ENCODE measurements at places on chromosomes 11 and 22.

DNA sequence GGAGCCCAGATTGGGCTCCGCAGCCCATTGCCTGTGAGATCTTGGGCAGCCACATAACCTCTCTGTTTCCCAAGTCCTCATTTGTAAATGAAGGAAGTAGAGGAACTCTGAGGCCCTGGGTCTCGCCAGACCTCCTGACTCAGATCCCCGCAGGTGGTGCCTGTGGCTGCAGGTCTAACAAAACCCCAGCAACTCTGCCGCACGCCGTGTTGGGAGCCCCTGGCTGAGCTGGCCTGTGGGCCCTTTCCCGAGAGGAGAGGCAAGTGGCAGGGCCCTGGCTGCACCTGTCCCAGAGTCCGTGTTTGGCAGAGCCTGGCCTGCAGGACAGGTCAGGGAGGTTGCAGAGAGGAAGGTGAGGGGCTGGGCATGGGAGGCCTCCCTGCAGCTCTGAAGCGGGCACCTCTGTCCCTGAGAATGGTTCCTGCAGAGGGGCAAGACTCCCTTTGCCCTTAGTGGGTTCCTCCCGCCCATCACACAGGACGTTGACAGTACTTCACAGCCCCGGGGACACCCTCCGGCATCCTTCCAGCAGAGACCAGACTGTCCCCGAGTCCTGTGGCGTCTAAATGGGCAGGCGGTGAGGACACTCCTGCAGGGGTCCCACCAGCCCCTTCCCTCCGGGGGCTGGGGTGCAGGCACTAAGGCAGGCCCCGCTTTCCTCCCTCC is 67.7 kb downstream of the ARHGAP8 start:
- no peak for DNase-seq

DNA sequence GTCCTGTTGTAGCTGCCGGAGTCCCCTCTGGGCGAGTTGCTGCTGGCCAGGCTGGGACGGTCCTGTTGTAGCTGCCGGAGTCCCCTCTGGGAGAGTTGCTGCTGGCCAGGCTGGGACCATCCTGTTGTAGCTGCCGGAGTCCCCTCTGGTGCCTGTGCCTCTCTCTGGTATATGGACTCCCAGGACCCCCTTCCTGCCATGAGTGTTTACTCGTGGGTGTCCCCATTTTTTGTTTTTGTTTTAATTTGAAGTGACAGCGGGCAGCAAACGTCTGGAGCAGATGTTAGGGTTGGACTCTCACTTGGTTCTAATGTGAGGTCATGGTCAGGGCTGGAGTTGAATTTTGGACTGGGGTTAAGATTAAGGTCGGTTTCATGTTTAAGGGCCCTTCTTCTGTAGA is 14.2 kb downstream of the SHANK3 start:
- no peak for DNase-seq

- DNase-seq, result no peak
Measured at GRCh38 chr11:115469361-115469760, 34.9 kb downstream of the CADM1 start.

DNA sequence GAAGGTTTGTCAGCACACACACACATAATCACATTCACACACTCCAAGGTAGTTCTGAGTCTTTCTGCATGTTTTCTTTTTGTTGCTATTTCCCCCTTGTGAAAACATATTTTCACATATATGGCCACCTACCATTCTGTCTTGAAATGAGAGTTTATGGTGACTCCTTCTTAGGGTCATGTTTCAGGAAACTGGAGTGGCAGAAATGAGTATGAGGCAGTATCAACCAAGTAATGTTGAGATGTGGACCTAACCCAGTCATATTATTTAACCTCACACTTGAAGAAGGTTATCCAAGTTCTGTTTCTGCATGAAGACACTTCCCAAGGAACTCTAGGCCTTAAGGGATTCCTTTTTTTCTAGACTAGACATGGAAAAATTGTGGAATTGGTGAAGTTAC is 481.4 kb downstream of the ETS1 start:
- DNase-seq, result no peak

DNA sequence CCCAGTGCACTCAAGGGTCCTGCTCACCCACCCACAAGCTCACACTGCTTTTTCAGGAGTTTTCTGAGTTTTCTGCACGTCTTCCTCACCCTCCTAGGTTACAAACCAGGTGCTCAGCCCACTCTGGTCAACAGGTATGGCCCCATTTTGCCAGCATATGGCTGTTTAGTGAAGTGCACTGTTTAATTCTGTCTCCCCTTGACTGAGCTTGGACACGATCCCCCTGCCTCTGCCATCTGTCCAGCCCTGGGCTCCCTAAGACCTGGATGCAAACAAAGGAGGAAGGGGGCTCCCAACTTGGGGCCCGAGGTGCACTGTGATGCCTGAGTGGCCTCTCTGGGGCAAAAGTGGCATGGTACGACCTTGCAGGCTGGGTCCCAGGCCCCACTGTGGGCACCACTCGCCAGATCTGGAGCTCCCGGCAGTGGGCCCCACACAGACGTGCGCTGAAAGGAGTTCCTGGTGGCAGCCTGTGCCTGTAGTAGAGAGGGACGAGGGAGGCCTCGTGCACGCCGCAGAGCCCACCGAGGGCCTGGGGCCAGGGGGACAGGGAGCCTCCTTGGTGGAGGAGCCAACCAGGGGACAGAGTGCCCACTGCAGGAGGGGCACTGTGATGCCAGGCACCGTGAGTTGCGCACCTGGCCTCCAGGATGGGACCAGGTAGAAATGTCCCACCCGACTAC is 37.3 kb upstream of the COMT start:
- DNase-seq, result no peak

DNA sequence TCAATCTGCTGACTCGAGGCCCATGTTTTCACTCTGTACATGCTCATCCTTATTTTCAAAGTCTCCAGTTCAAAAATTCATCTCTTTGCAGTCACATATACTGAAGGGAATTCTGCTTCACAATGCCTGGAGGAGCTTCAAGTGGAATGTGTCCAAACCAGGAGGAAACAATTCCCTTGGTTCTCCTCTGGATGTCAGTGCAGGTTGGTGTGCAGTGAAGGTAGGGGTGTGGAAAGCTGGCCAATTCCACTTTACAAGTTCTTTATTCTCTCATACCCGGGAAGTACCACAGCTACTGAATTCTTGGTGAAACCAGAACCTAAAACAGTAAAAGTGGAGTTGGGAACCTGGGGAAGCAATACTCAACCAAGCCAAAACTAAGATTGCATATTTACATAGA is 57.3 kb downstream of the BDNF start:
- DNase-seq, result no peak

- no peak for DNase-seq
Measured at GRCh38 chr11:124657904-124658303, 15.6 kb downstream of the SIAE start.

GRCh38 chr11:73680687-73681086 is 34.3 kb downstream of the PLEKHB1 start:
- no peak for DNase-seq

DNA sequence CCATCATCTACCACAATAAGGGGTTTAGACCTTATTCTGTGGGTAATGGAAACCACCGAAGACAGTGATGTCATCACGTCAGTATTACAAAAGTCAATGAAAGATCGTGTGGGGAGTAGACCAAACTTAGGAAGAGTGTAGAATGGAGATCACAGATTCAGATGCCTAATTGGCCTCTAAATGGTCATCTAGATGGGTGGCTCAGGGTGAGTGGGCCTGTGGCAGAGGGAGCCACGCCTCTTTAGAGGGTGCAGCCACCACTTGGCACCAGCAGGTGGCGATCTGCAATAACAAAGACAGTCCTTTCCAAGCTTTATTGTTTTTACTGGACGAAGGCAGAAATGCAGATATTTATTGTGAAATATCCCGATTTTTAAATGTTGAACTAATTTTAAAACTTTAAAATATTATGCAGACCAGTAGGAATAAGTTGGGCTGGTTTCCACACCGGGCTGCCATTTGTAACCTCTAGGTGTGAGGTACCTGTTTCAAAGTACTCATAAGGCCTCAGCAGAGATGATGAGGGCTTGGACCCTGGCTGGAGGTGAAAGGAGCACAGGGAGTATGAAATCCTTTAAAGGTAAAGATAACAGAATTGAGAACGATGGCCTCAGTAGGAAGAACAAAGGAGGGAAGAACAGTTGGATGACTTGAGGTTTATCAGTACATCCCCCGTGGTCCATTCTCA is 222.0 kb downstream of the DBX1 start:
- DNase-seq, result peak; percentile 28

DNA sequence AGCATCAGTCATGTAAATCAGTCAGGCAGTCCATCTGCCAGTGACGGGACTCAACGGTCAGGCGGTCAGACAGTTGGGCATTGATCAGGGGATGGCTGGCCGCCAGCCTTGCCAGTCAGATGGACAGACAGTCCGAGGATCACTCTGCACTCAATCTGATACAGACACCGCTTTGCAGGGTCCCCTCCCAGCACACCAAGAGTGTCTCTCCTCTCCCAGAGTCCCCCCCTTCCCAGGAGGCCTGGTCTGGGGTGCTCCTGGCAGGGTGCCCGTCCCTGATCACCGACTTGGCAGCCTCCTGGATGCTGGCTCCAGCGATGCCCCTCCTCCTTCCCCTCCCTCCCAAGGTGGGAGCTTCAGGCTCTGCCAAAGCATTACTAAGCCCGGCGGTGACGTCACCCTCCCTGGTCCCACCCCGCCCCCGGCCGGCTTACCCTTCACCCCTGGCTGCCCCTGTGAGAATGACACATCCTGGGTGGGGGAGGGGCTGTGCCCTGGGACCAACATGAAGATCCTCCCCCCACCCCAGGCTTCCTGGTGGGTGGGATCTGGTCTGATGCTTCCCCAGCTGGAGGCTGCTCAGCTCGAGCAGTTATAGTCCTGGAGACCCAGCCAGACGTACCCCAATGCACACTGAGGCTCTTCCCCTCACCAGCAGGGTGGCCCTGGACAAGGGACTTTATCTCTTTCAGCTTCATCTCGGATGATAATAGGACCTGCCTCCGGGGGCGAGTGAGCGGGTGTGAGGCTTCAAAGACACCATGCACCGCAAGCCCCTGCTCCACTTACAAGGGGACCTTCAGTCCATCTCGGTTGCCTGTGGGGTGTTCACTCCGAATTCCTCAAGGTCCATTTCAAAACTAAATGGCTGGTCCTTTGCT is 69.2 kb downstream of the CD82 start:
- no peak for DNase-seq

- DNase-seq, result no peak
Measured at GRCh38 chr11:105179542-105180278, 40.1 kb upstream of the CARD18 start.

GRCh38 chr22:46187862-46188261 is 37.5 kb downstream of the PPARA start:
- no peak for DNase-seq

- DNase-seq, result no peak
Measured at GRCh38 chr11:94825031-94825430, 56.9 kb downstream of the AMOTL1 start.

GRCh38 chr22:29689880-29690213 is 30.0 kb upstream of the CABP7 start:
- DNase-seq, result no peak

GRCh38 chr22:27913162-27913741 is 5.8 kb downstream of the PITPNB start:
- no peak for DNase-seq

DNA sequence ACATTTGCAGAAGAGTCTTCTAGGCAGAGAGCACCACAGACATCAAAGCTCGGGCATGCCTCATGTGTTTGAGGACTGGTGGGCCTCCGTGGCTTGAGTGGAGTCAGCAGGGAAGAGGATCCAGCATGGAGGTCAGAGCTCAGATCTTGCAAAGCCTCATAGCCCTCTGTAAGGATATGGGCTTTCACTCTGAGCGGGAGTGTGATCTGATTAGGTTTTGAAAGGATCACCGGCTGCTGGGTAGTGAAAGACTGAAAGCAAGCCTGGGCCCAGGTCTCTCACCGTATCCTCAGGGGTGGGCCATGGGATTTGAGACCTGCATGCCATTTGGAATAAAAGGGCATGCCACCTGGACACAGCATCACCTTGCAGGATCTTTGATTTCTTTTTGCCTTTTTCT is 112.7 kb downstream of the TEAD1 start:
- DNase-seq, result no peak

- DNase-seq, result no peak
Measured at GRCh38 chr11:106456647-106457046, 379.2 kb downstream of the AASDHPPT start.

- DNase-seq, result no peak
Measured at GRCh38 chr11:47051217-47051616, 114.7 kb downstream of the CSTPP1 start.

DNA sequence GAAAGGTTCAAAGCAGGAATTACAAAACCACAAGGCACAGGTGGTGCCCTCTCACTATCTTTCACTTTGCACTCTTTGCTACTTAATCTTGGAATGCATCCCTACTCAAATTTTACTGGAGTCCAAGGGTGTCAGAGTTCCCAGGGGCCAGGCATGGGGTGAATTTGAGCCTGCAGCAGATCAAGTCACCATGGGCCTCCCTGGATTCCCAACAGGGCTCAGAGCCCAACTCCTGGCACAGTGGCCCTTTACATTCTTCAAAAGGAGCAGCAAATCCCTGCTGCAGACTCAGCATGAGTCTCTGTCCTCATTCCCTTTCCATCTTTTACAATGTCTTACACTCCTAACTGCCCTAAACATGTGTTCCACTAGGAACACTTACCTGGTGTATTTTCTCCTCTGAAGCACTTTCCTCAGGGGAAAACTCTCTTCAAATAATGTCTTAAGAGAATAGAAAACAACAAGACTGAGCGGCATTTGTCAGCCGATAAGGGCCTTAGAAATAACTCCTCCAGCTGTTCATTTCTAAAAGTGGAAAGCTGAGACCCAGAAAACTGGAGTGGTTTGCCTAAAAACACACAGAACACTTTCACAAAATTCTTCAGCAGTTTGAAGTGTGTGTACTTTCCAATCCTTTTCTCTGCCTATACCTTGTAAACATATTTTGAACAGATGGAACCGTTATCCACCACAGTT is 596.0 kb downstream of the INSC start:
- no peak for DNase-seq

DNA sequence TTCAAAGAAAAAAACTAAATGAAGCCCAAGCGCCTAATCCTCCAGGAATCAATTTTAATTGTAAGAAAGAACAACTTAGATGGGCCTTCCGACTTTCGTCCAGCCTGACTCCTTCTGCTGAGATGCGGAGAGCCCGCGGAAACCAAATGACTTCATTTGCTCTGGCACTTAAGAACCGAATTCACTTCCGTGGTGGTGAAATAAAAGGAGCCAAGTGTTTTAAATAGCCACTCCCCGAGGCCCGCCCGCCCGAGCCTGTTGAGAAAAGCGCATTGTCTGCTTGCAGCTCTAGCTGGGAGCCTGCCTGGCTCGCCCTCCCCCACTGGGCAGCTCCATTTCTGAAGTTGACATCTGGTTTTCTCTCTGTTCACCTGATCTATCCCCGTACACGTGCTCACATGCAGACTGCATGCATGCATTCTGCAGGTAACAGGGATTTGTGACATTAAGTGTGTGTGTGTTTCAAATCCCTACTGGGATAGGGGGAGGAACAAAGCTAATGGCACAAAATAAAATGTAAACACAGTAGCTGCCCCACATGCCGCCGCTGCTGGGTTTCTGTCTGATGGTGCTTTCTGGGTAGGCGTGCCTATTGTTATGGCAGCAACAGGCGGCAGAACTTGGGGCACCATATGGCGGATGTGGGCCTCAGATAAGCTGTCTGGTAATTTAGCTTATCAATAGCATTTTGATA is 6.2 kb downstream of the TEAD1 start:
- DNase-seq, result no peak

GRCh38 chr11:123072332-123072761 is 10.4 kb upstream of the HSPA8 start:
- DNase-seq, result no peak

- DNase-seq, result no peak
Measured at GRCh38 chr11:67114275-67114896, 4.7 kb upstream of the KDM2A start.

GRCh38 chr11:1485504-1485885 is 1.1 kb downstream of the MOB2 start:
- DNase-seq, result no peak

GRCh38 chr11:129278586-129279319 is 86.6 kb upstream of the ARHGAP32 start:
- no peak for DNase-seq

Data from HL-60 (cell line).